ENCODE measurements at places on chromosomes 5 and 9. TPM values are rescaled to one million over a fixed set of nuclear protein-coding genes. Genes with fewer than 3 reads are reported as not detected.

DNA sequence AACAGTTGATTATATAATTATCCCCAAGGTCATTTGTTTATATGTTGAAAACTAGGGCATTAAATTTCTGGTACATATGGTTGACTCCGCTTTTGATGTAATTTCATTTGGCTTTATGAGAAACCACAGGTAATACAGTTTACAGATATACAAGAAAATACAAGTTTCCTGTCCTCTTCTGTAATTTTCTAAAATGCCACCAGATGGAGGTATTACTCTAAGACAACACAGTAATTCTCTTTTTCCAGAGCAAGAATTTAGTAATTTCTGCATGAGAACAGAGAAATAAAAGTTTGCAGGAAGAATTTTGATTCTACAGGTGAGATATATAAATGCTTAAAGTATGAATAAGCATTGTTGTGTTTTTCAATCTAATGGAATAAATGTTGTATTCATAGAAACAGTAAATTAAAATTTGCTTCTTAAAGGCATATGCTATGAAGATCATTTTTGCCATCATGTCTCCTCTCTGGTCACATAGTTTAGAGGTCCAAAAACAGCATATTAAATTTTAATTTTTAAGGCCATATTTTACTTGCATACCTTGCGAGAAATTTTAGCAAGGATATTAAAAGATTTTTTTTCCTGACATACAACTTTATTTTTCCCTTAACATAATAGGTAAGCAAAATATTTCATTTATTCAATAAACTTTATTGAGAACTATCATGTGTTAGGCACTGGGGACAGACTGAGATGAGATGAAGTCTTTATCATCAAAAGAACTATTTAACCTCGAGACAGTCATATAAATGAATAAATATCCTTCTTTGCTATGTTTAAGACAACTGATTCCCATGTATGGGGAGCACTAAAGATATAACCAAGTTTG, 22.7 kb downstream of the CHD1 start:
- no peak for DNase-seq

DNA sequence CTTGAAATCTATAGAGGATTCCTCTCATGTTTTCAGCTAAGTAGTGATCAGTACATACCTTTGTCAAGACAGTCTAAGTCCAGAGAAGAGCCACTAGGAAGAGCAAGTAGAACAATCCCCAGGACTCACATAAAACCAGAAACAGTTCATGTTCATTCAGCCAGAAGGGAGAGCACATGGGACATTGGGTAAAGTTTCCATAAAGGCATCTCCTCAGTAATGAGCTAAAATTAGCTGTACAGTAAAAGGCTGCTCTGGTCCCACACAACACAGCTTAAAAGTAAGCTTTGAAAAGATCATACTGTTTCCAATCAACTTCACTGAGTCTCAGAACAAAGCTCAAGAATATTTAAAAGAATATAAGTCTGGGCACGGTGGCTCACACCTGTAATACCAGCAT, 32.4 kb downstream of the HOMER1 start:
- no peak for DNase-seq

GRCh38 chr5:82749461-82749820, 327.8 kb downstream of the TMEM167A start:
- no peak for DNase-seq

DNA sequence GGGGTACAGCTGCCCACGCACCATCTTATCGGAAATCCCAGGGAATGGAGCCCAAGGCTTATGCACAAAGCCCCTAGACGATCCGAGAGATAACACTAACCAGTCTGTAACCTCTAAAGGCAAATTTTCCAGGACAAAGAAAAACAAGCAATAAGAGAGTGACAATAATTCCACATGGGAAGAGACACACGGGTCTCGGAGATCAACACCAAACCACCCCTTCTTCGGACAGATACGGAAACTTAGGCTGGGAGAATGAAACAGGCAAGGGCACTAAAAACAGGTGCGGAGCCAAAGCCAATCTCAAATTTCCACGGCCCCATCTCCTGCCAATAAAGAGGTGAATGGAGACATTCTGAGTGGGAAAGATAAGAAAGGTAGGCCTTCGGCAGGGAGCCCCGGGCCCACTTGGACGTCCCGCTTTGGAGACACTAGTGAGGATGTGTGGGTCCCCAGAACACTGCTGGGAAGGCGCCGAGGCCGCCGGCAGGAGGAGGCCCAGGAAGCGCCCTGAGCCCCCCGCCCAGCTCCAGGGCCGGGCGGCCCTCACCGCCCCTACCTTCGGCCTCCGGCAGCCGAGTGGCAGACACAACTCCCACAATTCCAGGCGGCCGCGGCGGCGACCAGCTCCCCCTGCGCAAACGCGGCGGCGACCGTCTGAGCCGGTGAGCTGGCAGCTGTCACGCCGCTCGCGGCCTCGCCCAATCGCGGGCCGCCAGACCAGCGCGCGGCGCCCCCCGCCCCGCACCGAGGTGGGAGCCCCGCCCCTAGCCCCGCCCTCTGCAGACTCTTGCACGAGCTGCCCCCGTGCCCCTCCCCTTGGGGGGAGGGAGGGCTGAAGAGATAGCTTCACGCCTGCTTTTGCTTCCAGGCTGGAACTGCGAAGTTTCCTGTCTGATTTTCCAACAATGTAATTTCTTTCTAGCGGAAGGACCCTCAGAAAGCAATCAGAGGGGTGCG, at the start of gene SIL1:
Gene SIL1 (minus strand): TSS at position 659 of the 960 bp plus-strand sequence. CDS start 70,525 bp downstream, outside the sequence.
- DNase-seq = peak; percentile 93

DNA sequence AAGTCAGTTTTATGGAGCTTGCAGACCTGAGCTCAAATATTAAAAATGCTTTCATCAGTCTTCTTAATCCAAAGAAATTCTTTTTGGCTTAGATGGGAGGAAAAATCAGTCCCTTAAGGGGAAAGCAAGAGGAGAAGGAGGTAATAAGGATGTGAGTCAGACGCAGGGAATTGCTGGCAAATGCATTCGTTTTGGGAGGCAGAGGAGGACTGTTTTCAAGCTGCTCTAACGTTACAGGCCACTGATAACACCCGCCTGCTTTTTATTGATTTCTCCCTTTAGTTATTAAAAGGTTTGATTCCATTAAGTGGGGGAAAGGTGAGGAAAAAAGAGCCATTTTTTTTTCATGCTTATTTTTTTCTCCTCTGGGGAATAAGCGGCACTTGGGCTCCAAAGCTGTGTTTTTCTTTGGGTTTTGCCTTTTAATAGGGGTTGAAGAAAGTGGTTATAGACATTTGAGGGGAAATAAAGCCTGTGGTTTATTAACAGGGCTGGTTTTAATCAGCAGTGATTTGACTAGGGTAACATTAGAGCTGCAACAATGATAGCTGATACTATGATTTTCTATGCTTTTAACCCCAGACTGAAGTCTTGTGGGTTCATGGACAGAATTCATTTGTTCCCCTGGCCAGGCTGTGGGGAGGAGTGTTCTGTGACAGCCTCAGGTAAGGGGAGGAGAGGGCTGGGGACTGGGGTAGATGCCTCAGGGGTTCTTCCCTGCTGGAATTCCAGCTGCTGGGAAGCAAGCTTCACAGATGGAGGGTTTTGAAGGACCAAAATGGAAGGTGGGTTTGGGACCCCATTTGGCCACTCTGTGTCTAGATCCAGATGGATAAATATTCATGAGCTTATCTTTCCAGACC, 225.2 kb downstream of the GAS1 start:
- no peak for DNase-seq

HTR1A gene
- not detected for total RNA-seq
